ENCODE measurements at places on chromosomes 7 and 10. TPM values are rescaled to one million over a fixed set of nuclear protein-coding genes. Genes with fewer than 3 reads are reported as not detected.

PPP1R17 gene
- total RNA-seq: not detected

EGFR gene
- not detected for total RNA-seq

YAE1 gene
- total RNA-seq: 34.2 TPM

ABCB1 gene
- total RNA-seq: 10.4 TPM

STK31 gene
- total RNA-seq: 0.31 TPM

C10orf143 gene
- total RNA-seq: 10.2 TPM

SPDYE11 gene
- total RNA-seq: not detected

CNTNAP2 gene
- total RNA-seq: 0.24 TPM

OR2A1 gene
- not detected for total RNA-seq

STX1A gene
- 10.5 TPM for total RNA-seq

DNA sequence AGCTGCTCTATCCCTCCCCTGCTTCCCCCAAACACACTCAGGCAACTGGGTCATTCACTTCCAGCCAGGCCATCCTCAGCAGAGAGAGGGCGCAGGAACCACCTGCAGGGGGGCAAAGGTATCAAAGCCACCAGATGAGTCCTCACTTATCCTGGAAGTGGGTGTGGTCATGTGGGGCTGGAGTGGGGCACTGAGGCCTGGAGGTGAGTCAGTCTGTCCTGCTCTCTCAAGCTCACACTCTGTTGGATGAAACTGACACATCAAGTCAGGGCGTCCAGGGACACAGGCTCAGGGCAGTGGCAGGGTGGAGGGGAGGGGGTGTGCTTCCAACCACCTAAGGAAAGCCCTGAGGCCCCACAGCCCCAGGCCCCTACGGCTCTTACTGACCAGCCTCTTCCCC is 8.0 kb upstream of the ELFN1 start:
- H3K27ac ChIP-seq: no peak overlapping the region
- H3K4me3 ChIP-seq: no peak overlapping the region
- DNase-seq: no peak
- H3K36me3 ChIP-seq: no peaks in the 10 kb centered on the region

DNA sequence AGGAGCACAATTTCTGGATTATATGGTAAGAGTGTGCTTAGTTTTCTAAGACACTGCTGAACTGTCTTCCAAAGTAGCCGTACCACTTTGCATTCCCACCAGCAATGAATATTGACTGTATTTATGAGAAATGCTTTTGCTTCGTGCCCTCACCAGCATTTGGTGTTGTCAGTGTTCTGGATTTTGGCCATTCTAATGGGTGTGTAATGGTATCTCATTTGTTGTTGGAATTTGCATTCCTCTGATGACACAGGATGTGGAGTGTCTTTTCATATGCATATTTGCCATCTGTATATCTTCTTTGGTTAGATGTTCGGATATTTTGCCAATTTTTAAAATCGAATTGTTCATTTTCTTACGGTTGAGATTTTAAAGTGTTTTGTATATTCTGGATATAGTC is 558.5 kb upstream of the FZD8 start:
- no peaks in the 10 kb centered on the region for H3K27me3 ChIP-seq
- no peak overlapping the region for H3K4me3 ChIP-seq
- no peaks in the 10 kb centered on the region for H3K4me1 ChIP-seq
- no peak overlapping the region for H3K27ac ChIP-seq

GRCh38 chr7:99141334-99141733 is 2.6 kb downstream of the SMURF1 start:
- H3K27me3 ChIP-seq: no peaks in the 10 kb centered on the region
- peak; percentile 51 for DNase-seq
- H3K27ac ChIP-seq: peak overlapping the region; percentile 90
- peaks cover 5% of the 10 kb centered on the region for H3K4me1 ChIP-seq

- no peaks in the 10 kb centered on the region for H3K4me1 ChIP-seq
- H3K27me3 ChIP-seq: no peaks in the 10 kb centered on the region
- no peak overlapping the region for H3K4me3 ChIP-seq
- no peaks in the 10 kb centered on the region for H3K36me3 ChIP-seq
Measured at GRCh38 chr7:80335511-80336231, 176.2 kb downstream of the GNAT3 start.

DNA sequence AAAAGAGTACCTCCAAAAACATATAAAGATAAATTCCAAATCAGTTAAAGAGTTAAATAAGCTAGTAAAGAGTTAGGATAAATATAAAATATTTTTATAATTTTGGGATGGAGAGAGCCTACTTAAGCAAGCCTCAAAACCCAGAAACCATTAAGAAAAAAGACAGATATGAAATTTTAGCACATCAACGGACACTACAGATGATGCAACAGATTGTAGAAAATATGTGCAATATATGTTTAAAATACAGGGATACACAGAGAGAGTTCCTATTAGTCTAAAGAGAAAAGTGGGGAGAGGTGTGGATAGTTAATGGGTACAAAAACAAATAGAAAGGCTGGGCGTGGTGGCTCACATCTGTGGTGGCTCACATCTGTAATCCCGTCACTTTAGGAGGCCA is 23.6 kb upstream of the USP54 start:
- H3K27me3 ChIP-seq: no peaks in the 10 kb centered on the region
- no peak for DNase-seq
- no peak overlapping the region for H3K4me3 ChIP-seq

DNA sequence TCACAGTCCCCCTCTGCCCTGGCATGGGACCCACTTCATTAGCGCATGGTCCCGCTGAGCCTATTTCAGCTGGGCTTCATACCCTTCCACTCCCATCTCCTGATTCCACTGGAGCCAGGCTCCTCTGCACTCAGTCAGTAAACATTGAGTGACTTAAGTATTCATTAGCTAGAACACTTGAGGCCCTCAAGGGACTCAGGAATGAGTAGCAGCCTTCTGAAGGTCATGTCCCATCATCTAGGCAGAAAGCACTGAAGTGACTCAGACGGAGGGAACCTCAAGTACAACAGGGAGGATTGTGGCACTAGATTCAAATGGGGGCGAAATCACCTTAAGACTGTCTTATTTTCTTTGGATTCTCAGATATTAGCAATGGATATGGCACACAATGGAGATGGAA is 186.6 kb upstream of the INHBA start:
- no peaks in the 10 kb centered on the region for H3K4me1 ChIP-seq
- no peak overlapping the region for H3K27ac ChIP-seq
- no peaks in the 10 kb centered on the region for H3K36me3 ChIP-seq
- no peak overlapping the region for H3K4me3 ChIP-seq

- DNase-seq: no peak
- H3K4me1 ChIP-seq: peaks cover 10% of the 10 kb centered on the region
- H3K27ac ChIP-seq: no peak overlapping the region
- H3K4me3 ChIP-seq: no peak overlapping the region
- H3K27me3 ChIP-seq: no peaks in the 10 kb centered on the region
Measured at GRCh38 chr10:14405076-14406065, 74.6 kb upstream of the FRMD4A start.

DNA sequence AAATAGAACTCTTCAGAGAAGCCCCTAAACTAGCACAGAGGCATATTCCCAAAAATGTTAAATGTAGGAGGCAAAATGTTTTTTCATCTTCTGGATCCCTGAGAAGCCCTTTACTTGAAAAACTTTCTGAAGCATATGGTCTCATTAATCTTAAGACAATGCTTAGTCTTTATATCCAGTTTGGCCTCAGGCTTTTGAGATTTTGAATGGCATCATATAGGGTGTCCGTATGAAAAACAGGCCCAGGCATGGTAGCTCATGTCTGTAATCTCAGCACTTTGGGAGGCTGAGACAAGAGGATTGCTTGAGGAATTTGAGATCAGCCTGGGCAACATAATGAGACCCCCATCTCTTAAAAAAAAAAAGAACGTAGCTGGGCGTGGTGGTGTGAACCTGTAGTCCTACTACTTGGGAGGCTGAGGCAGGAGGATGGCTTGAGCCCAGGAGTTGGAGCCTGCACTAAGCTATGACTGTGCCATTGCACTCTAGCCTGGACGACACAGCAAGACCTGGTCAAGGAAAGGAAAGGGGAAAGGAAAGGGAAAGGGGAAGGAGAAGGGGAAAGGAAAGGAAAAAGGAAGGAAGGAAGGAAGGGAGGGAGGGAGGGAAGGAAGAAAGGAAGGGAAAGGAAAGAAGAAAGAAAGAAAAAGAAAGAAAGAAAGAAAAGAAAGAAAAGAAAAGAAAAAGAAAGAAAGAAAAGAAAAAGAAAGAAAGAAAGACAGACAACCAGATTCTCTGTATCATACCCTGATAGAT is 119.4 kb downstream of the CDK6 start:
- no peak overlapping the region for H3K4me3 ChIP-seq
- H3K27ac ChIP-seq: no peak overlapping the region
- no peaks in the 10 kb centered on the region for H3K27me3 ChIP-seq
- peaks cover 14% of the 10 kb centered on the region for H3K4me1 ChIP-seq

- no peaks in the 10 kb centered on the region for H3K27me3 ChIP-seq
- H3K4me3 ChIP-seq: no peak overlapping the region
- no peaks in the 10 kb centered on the region for H3K4me1 ChIP-seq
- H3K36me3 ChIP-seq: no peaks in the 10 kb centered on the region
Measured at GRCh38 chr7:105719919-105720318, 138.6 kb upstream of the EFCAB10 start.

DNA sequence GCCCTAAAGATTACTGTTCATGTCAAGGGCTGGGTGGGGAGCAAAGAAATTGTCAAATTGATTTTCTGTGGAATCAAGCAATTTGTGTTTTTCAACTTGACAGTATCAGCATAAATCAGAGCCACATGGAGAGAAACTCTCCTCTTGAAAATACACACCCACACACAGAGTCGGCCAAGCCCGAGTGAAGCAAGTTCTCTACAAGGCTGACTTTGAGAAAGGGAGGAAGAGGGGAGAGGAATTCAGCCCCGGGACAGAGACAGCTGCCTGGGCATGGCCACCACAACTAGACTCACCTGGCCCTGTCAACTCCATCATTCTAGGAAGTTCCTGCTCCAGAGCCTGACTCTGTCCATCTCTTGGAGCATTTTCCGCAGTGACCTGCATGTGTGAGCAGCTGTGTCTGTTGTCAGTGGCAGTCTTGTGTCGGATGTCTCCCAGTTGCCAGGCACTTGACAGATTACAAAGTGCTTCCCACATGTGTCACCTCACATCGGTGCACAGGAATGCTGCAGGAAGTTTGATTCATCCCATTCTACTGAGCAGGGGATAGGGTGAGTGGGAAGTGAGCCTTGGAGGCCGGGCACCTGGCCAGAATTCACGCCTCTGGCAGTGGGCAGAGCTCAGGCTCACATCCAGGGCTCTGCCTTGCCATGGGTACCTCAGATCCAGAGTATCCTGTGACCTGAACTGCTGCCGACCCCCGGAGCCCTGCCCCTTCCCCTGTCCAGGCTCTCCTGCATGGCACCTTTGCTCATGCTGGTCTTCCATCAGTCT is 37.9 kb downstream of the ADAM12 start:
- H3K36me3 ChIP-seq: no peaks in the 10 kb centered on the region
- no peaks in the 10 kb centered on the region for H3K27me3 ChIP-seq
- no peaks in the 10 kb centered on the region for H3K4me1 ChIP-seq
- no peak overlapping the region for H3K4me3 ChIP-seq
- no peak overlapping the region for H3K27ac ChIP-seq
- DNase-seq: no peak

- no peak overlapping the region for H3K27ac ChIP-seq
- no peak overlapping the region for H3K4me3 ChIP-seq
- H3K4me1 ChIP-seq: peaks cover 30% of the 10 kb centered on the region
- no peaks in the 10 kb centered on the region for H3K36me3 ChIP-seq
- DNase-seq: no peak
Measured at GRCh38 chr7:111086532-111086931, 4.4 kb upstream of the LRRN3 start.

- H3K36me3 ChIP-seq: no peaks in the 10 kb centered on the region
- H3K27me3 ChIP-seq: no peaks in the 10 kb centered on the region
- peak overlapping the region; percentile 90 for H3K27ac ChIP-seq
Measured at GRCh38 chr7:50307368-50308032, 3.0 kb downstream of the IKZF1 start.

DNA sequence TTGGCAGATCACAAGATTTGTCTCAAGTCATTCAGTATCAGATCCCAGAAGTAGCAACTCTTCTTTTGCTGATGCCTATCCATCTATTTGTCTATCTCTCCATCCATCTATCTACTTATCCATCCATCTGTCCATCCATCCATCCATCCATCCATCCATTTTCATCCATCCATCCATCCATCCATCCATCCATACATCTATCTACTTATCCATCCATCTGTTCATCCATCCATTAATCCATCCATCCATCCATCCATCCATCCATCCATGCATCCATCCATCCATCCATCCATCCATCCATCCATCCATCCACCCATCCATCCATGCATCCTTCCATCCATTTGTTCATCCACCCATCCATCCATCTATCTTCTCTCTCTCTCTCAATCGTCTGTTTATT is 142.7 kb downstream of the PFKFB3 start:
- no peak overlapping the region for H3K27ac ChIP-seq
- no peaks in the 10 kb centered on the region for H3K27me3 ChIP-seq
- DNase-seq: no peak
- peaks cover 34% of the 10 kb centered on the region for H3K4me1 ChIP-seq

Data from naive thymus-derived CD4-positive, alpha-beta T cell (primary cell).